Inflammatory macrophage treated with lipopolysaccharide for 1 hour (primary cell): ENCODE measurements at places on chromosomes 11 and 22.

GRCh38 chr11:102662607-102663006, 37.5 kb upstream of the MMP20 start:
- DNase-seq = no peak

DNA sequence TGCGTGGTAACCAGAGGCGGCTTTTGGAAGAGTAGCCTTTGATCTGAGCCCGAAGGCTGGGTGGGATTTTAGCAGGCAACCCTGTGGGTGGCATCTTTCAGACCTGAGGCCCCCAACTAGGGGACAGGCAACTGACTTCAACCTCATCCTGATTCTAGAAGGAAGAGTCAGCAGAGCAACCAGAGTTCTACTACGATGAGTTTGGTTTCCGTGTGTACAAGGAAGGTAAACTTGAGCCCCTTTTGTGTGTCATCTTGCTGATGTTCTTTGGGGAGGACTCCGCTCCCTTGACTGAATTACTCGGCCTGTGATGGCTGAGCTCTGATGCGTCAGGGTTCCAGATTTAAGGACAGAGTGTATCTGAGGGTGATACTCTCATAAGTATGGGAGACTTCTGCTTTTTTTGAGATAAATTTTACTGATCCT, 31.6 kb downstream of the SGSM3 start:
- no peak for DNase-seq

GRCh38 chr11:64146036-64146955, 19.6 kb downstream of the MACROD1 start:
- peak; percentile 88 for DNase-seq

DNA sequence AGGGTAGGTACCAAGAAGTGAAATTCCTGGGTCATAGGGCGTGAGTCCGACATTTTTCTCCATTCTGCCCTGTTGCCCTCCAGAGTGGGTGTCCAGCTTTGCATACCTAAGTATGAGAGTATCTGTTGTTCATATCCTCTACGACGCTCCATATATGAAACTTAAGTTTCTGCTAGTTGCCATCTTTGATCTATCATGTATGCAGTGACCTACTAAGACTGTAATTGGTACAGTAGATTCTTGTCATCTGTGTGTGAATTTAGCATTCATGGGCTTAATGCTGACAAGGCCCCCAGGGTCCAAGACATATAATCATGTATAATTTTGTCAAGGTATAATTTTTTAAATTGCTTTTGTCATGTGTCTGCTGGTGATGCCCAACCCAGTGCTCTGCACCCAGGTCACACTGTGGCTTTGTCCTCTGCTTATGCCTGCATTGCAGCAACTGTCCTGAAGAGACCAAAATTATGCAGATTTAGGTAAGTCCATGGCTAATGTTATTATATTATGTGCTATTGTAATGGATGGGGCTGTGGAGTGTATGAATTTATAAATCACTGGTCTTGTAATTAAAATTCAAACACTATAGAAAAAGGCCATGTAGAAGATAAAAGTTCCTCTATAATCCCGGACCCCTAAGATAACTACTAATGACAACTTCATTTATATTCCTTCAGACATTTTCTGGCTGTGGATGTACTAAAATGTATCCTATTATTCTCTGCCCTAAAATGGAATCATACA, 12.2 kb downstream of the NEAT1 start:
- no peak for DNase-seq

DNA sequence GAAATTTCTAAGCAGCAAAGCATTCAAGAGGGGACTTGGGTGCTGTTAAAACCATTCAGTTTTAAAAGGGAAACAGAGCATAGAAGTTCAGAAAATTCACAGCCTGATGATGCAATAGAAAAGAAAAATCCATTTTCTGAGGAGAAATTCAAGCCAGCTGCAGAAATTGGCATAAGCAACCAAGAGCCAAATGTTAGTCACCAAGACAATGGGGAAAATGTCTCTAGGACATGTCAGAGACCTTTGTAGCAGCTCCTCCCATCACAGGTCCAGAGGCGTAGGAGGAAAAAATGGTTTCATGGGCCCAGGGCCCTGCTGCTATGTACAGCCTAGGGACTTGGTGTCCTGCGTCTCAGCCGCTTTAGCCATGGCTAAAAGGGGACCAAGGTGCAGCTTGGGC, 5.5 kb upstream of the IRAG1 start:
- no peak for DNase-seq

DNA sequence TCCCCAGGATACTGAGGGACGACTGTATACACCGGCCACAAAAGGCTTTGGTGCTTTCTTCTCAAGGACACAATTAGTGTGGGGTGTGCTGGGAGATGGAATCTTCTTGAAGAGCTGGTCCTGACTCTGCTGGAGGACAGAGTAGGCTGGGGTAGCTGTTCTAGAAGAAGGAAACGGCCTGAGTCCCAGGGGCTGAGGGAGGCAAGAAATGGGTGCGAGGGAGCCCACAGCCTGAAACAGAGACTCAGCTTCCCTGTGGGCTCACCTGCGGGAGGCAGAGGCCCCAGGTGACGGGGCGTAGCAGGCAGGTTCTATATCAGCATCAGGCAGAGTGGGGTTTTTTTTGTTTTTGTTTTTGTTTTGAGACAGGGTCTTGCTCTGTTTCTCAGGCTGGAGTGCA, 36.6 kb downstream of the PARVG start:
- no peak for DNase-seq

GRCh38 chr11:13051257-13051656, 42.1 kb downstream of the RASSF10 start:
- DNase-seq = no peak

DNA sequence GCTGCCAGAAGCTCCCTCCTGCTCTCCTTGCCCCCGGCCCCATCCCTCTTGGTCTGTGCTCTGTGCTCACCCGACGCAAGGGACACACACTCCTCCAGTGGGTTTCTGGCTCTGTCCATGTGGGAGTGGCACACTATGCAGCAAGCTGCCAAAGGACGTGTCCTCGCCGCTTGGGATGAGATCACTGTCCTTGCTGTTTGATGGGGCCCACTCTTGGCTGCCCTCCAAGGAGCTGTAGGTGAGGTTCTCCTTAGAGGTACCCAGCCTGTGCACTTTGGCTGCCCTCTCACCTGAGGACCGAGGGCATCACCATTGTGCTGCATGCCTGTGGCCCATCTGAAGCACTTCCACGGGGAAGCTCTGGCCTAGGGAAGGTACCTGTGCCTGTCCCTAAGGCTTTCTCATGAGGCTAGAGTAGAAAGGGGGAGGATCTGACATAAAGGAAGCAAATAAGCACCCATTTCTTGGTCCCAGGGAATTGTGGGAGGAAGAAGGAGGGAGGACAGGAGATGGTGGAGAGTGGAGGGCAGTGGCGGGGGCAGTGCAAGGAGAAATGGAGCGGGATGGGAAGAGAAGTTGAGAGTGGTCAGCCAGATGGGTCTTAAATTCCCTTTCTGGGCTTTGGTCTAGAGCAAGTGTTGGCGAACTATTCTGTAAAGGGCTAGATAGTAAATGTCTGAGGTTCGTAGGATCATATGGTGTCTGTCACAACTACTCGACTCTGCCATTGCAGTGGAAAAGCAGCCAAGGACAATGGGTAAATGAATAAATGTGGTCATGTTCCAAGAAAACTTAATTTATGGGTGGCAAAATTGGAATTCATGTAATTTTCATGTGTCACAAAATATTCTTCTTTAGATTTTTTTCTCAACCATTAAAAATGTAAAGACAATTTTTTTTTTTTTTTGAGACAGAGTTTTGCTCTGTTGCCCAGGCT, 47.0 kb upstream of the AMPD3 start:
- DNase-seq = no peak

DNA sequence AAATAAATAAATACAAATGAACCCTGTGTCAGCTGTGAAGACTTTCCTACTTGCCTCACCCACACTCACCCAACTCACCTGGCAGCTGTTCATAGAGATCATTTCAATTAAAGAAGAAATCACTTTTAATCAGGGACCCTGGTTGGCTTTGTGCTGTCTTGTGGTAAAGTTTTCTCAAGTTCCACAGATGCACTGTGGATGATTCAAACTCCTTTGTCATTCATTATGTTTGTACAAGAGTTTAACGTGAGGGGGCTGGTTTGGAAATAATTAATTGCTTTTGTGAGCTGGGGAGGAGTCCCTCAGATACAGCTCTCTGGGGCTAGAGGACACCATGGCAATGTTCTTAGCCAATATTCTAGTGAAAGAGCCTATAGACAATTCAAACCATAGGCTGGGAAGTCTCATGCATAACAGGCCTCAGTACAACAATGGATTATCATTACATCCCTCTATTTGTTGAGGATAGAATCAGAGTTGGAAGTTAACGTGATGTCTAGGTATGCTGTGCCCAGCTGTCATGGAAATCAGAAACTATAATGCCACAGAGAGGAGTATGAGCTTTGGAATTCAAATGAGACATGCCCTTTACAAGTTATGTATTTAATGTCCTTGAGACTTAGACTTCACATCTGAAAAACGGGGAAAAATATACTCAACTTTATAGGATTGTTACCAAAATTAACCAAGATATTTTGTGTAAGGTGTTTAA, 698.5 kb downstream of the KCNA4 start:
- DNase-seq = no peak

GRCh38 chr22:47367993-47368945, 605.8 kb downstream of the TBC1D22A start:
- DNase-seq = no peak

GRCh38 chr22:36197514-36198146, 4.0 kb downstream of the APOL4 start:
- peak; percentile 15 for DNase-seq

DNA sequence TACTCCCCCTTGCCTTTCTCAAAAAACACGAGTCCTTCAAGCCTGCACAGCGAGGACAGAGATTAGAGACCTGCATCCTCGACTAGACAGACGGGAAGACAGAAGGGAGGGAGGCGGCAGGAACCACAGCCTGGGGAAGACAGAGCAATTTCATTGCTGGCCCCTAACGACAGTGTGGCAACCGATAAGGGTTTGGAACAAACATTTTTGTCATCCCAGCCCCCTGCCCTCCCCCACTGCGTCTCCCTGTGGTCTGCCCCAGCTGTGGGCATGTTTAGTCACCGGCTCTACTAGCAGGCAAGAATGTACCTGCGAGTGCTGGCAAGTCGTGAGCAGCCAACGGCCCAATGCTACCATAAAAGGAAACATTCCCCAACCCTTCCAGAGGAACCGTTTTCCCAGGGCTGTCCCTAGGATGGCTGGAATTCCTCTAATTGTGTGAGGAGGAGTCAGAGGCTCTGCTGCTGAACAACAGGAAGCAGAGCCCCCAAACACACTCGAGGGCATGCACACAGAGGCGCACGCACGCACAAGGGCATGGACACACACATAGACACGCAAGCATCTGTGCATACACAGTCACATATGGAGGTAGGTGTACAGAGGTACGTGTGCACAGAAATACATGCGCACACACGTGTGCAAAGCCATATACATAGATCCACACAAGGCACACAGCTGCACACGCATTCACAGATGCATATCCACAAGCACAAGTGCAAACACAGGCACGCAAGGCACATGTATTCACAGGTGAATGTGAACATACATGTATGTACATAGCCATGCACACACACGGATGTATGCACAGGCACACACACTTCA, 58.3 kb downstream of the MYH9 start:
- no peak for DNase-seq

DNA sequence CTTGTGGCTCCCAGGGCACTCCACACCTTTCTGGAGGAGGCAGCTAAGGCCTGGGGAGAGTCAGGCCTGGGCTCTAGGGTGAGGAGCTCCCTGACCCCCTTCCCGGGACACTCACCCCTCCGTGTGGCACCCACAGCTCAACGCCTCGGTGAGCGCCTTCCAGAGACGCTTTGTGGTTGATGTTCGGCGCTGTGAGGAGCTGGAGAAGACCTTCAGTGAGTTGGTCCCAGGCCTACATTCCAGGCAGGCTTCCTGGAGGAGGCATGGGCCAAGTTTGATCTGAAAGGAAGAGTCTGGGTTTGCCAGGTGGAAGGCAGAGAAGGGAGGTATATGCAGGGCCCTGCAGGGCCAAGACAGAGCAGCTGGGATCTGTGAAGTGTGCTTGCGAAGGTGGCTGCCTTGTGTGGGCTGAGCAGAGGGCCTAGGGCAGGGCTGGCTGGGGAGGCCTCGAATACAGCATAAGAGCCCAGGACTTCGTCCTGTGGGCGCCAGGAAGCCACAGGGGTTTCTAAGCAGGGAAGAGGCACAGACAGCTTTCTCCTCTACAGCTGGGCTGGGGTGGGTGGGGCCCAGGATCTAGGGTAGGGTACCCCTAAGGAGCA, 2.9 kb downstream of the TCIRG1 start:
- no peak for DNase-seq

GRCh38 chr22:25764270-25765015, 22.5 kb downstream of the MYO18B start:
- no peak for DNase-seq
